GM23338 (cell line): ENCODE measurements at places on chromosomes 2 and 18. TPM values are rescaled to one million over a fixed set of nuclear protein-coding genes. Genes with fewer than 3 reads are reported as not detected.

DNA sequence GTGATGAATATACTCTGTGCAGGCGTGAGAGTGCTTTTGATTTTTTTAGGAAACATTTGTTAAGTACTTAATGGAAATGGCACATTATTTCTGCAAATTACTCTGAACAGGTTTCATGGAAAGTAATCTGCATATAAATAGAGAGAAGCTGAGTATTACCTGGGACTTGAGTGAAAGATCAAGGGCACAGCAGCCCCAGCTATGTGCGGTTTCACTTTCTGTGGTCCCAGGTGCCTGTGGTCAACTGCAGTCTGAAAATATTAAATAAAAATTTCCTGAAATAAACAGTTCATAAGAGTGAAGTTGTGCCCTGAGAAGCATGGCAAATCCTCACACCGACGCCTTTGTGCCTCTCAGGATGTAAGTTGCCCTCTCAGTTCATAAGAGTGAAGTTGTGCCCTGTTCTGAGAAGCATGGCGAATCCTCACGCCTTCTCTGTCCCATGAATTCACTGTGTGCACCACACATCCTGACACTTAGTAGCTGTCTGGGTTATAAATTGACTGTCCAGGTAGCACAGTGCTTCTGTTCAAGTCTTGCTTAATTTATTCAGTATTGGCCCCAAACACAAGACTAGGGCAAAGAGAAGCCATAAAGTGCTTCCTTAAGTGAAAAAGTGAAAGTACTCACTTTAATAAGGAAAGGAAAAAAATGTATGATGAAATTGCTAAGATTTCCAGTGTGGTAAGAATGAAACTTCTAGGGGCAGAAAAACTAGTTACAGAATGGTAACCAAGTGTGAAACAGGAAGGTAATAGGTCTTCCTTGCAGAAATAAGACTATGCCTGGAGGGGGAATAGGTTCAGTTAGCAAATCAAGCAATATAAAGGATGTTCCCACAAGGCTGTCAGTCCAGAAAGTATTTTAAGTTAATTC lies 4.3 kb upstream of the SNTG2 start:
- no peak for DNase-seq

- DNase-seq: no peak
These were observed 4.6 kb upstream of the D2HGDH start for GRCh38 chr2:241729868-241730267.

DNA sequence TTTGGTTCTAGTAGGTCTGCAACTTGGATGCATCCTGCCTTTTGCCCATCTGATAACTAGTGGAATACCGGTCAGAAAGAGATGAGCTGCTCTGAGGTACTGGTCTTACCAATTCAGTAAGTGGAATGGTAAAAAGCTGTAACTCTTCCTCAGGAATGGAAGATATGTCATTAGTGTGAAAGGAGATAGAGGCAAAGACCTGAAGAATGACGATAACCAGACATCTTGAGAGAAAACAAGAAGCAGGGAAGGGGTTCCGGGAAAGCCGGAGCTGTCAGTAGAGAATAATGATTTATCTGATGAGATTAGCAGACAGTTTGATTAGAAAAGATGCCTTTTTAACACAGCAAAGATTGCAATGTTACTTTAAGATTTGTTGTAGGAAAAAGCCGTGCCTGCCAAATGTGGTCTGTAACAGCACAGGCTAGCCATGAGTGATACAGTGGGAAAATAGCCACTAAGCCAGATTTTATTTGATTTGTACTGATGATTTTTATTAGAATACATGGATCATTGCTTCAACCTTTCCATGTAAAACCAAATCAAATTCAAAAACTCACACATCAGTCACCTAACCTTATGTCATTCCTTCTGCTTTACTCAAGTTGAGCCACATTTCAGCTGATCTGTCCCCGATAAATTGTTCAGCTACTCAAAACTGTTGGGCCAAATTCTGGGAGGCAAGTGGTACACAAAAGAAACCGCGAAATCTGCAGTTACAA lies 110.0 kb downstream of the TCF4 start:
- DNase-seq: no peak

DNA sequence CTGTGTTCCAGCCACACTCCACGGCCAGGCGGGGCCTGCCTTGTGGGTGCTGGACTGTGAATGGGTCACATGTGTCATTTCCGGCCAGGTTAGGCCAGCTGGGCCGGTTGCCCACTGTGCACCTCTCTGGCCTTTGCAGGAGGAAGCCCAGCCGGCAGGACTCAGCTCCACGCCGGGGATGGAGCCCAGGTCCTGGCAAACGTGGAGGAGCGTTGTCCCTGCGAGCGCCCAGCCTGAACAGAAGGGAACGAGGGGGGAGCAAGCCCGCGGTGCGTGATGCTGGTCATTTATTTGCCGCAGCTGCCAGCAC lies 152.9 kb downstream of the PXDN start:
- DNase-seq: no peak

GRCh38 chr2:199366406-199366805 lies 91.3 kb downstream of the SATB2 start:
- DNase-seq: no peak

- DNase-seq: no peak
These were observed 42.0 kb downstream of the MAPRE2 start for GRCh38 chr18:35083174-35083712.

GRCh38 chr2:50777954-50778353 lies 254.0 kb downstream of the NRXN1 start:
- no peak for DNase-seq

Gene PTH2R
- total RNA-seq: 0.19 and 0.38 TPM in 2 replicates

- no peak for DNase-seq
These were observed 83.8 kb upstream of the NOSTRIN start for GRCh38 chr2:168718622-168719021.

Gene APCDD1
- 0.97 and 1.0 TPM in 2 replicates for total RNA-seq

DNA sequence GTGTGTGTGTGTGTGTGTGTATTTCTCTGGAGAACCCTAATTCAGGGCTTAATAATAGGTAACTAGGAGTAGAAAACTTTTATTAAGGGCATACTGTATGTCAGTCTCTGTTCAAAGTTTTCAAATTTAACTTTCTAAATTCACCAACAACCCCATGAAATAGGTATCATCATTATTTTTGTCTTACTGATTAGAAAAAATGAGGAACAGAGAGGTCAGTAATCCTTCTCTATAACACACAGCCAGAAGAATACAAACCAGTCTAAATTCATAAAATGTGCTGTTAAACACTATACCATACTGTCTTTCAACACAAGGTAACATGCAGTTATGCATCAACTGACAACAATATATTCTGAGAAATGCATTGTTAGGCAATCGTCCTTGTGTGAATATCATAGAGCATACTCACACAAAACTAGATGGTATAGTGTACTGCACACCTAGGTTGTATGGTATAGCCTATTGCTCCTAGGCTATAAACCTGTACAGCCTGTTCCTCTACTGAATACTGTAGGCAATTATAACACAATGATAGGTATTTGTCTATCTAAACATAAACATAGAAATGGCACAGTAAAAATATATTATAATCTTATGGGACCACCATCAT lies 143.1 kb downstream of the PTH2R start:
- no peak for DNase-seq

- DNase-seq: peak; percentile 37
These were observed 20.0 kb upstream of the FBLN7 start for GRCh38 chr2:112118148-112118547.

Gene TUBB6
- 282 and 329 TPM in 2 replicates for total RNA-seq

Gene NAT8
- total RNA-seq: not detected in 2 replicates

Gene ASXL2
- 21.8 and 22.4 TPM in 2 replicates for total RNA-seq

Gene CNRIP1
- 5.9 and 6.9 TPM in 2 replicates for total RNA-seq

Gene KCNJ13
- total RNA-seq: not detected in 2 replicates

Gene LBH
- 21.0 and 30.3 TPM in 2 replicates for total RNA-seq

Gene STAM2
- total RNA-seq: 11.5 and 18.2 TPM in 2 replicates

Gene MYOM1
- 0.08 and 0.38 TPM in 2 replicates for total RNA-seq

Gene UCN
- total RNA-seq: 0.59 TPM in 1 of 2 replicates, not detected in the other

GRCh38 chr2:207252979-207253645 lies 87.4 kb upstream of the KLF7 start:
- peak; percentile 43 for DNase-seq

Gene BMP10
- not detected in 2 replicates for total RNA-seq

GRCh38 chr2:19000776-19001175 lies 357.6 kb downstream of the OSR1 start:
- DNase-seq: no peak

Gene IL18R1
- total RNA-seq: 0.17 and 0.89 TPM in 2 replicates

- DNase-seq: no peak
These were observed 8.7 kb downstream of the GLS start for GRCh38 chr2:190889175-190889943.

- DNase-seq: no peak
These were observed 104.3 kb downstream of the TTC27 start for GRCh38 chr2:32732120-32732519.
